ENCODE measurements at places on chromosomes 11 and 22.

GRCh38 chr11:2139123-2139521 is at the start of gene IGF2:
TSS of gene IGF2 (minus strand) at chr11:2139389. CDS start at chr11:2135523, 3,866 bp downstream.
- DNase-seq, result no peak

GRCh38 chr11:2537010-2537705 is 92.3 kb downstream of the KCNQ1 start:
- no peak for DNase-seq

- DNase-seq, result no peak
Measured at GRCh38 chr11:85590848-85591483, 36.2 kb downstream of the DLG2 start.

GRCh38 chr22:37214731-37215030 is 2.4 kb upstream of the SSTR3 start:
- DNase-seq, result no peak

- DNase-seq, result no peak
Measured at GRCh38 chr22:50074551-50075530, 10.4 kb downstream of the MLC1 start.

- DNase-seq, result no peak
Measured at GRCh38 chr11:131311776-131312514, 58.5 kb upstream of the NTM start.

DNA sequence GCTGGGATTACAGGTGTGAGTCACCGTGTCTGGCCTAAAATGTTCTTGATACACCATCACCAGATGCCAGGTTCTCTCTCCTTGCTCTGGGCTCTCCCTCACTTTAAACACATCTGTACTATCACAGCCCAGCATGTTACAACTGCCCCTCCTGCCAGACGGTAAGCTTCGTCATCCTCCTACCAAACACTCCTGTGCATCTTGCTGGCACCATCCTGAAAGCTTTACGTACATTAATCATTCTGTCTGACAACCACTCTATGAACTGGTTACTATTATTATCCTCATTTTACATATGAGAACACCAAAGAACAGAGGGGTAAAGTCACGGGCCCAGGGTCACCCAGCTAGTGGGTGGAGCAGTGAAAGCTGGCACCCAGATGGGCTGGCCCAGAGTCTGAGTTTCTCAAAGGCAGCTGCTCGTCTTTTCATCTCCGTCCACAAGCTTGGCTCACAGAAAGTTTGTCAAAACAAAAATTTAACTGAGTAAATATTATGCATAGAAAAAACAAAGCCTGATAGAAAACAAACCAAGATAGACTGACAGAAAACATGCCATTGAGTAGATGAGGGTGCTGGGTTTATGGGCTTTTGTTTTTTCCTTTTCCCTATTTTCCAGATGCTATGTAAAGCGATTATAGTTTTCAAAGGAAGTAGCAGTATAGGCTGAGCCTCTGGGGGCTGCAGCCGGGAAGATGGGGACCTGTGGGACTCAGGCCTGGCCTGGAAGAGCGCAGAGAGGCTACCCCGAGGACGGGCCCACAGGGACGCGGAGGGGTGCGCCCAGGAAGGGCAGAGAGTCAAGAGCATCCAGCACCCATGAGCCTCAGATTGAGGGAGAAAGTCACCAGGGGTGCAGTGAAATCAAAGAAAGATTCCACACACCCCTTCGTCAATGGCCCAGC is 9.5 kb downstream of the PLA2G6 start:
- no peak for DNase-seq

- no peak for DNase-seq
Measured at GRCh38 chr11:57263351-57263750, 26.3 kb upstream of the APLNR start.

- DNase-seq, result no peak
Measured at GRCh38 chr11:9692691-9693090, 28.8 kb downstream of the SWAP70 start.

DNA sequence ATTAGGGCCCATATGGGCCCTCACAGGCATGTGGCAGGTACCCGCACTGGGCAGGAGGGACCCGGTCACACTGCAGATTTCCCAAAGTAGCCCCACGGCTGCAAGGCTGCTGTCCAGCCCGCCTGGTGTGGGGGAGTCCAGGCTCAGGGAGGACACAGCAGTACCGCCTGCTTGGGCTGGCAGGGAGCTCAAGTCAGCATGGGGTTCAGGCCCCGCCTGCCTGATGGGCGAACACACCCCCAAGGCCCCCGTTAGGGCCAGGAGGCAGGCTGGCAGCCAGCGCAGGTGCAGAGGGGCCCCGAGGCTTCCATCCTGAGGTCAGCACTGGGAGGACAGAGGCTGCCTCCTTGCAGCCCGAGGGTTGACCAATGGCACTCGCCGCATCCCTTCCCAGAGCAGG is 5.5 kb downstream of the ZDHHC8 start:
- DNase-seq, result no peak

DNA sequence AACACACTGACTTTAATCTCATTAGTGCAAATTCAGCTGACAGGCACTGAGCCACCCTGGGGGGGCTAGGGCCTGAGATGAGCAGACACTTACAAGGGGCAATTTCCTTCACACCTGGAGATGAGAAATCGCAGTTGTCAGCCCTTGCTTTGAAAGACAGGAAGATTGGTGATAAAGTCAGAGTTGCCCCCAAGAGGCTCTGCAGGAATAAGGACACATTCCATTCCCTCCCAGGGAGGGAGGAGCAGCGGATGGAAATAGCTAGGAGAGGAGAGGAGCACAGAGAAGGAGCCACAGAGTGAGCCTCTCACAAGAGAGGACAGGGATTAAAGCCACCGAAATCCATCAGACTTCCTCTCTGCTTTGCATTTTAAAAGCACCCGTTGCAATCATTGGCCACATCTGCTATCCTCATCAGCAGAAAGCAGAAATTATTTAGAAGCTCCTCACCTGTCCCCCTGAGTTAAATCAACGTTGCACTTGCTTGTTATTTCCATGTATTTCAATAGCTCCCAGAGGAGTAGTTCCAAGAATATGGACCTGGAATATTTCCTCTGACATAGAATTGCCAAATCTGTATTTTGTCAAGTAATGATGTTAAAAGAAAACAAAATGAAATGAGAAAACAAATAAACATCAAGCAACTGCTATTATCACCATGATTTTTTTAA is 213.7 kb downstream of the BARX2 start:
- no peak for DNase-seq

DNA sequence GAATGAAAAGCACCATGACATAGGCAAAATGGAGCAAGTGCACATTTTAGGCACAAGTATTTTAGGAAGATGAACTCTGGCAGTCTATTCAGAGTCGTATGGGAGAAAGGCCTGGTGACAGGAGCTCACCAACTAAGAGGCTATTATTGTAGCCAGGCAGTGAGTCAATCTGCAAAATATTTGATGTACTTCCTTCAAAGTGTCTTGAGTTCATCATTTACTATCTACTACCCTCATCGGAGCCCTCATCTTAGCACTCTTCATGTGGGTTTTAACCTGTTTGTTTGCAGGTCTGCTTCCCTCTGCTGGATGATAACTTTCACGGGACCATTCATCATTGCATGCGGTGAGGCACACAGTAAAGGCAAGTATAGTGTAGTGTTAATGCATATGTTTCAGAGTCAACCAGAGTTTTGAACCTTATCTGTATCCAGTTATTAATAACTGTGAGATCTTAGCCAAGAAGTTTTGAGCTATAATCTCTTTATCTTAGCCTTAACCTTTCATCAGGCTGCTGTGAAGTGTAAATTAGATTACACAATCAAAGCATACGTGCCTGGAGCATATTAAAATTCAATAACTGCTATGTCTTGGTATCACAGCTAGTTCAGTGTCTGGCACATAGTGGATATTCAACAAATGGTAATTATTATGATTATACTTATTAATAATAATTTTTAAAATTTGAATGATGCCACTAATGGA is 70.9 kb upstream of the SC5D start:
- no peak for DNase-seq

DNA sequence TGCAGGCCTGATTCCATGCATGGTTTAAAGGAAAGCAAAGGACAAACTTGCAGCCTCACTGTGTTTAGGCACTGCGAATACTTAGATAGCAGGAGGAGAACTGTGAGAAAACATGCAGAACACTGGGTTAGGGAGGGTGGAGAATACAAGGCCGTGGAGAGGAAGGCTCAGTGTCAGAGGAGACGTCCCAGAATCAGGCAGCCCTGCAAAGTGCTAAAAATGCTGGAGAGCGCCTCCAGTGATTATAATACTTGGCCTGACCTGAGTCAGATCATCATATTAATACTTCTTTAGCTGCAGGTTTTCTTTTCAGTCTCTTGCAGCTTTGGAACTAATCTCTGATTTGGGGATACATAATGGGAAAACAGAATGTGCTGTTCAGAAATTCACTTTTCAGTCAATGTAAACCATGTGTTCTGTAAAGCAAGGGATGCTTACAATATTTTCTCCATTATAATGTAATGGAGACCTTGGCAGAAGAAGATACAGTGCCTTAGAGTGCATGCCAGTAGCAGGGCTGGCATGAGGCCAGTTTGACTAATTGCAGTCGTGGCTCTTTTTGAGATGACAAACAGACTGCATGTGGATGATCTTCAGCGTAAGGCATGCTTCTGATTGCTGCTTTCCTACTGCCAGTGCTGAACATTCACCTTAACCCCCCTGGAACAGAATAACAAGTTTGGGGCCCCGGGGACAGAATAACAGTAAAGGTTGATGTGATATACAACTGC is 16.8 kb downstream of the EXT2 start:
- DNase-seq, result no peak

DNA sequence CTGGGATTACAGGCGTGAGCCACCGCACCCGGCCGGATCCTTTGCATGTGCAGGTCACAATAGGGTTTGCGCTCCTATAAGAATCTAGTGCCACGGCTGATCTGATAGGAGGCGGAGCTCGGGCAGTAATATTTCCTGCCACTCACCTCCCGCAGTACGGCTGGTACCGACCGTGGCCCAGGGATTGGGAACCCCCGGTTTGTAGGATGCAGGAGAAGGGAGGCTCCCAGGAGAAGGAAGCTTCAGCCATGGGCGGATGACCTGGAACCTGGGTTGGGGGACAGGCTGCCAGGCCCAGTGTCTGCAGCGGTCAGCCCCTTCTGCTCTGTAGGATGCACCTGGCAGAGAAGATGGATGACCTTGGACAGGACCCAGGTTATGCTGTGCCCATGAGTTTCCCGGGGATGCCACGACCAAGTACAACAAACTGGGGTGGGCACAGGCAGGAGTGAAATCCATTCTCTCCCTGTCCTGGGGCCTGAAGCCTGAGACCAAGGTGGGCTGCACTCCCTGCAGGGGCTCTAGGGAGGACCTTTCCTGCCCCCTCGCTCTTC is 818.9 kb downstream of the BRD1 start:
- DNase-seq, result no peak

DNA sequence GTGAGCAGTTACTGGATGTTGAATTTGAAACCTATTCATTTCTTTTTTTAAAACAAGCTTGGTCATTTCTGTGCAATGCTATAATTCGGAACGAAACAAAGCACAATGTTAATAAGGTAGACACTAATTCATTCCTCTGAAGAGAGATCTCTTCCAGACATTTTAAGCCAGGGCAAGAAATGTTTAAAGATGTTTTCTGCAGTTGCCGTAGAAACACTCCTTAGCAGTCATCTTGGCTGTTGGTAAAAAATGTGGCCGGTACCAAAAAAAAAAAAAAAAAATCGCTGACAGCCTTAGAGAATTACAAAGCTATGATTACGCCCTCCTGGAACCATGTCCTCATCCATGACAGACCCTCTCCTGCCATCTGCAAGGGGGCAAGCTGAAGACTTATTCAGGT is 66.4 kb upstream of the TTC12 start:
- DNase-seq, result no peak

GRCh38 chr11:122202161-122202950 is 86.3 kb upstream of the BLID start:
- no peak for DNase-seq

GRCh38 chr11:65883058-65883761 is 3.6 kb downstream of the CTSW start:
- DNase-seq, result no peak

DNA sequence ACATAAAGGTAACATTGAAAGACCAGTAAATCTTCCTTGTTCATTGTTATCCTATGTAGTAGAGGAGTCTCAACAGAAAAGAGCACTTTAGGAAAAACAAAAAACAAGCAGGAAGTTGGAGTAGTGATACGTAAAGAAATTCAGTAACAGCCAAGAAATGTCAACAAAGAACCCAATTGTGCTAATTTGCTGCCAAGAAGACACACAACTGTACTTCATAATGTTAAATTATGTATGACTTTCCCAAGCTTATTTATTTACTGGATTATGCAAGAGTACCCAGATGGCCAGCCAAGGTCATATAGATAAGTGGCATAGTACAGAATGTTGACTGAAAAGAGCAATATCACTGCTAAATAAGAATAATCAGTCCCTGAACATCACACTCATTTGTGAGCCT is 264.7 kb upstream of the CCDC179 start:
- no peak for DNase-seq

- DNase-seq, result peak; percentile 9
Measured at GRCh38 chr22:44024288-44024921, at the start of gene PARVB. TSS of gene PARVB (plus strand) at chr22:44024302. CDS start at chr22:44024340, 38 bp downstream.

- no peak for DNase-seq
Measured at GRCh38 chr22:47419239-47419638, 656.8 kb downstream of the TBC1D22A start.

DNA sequence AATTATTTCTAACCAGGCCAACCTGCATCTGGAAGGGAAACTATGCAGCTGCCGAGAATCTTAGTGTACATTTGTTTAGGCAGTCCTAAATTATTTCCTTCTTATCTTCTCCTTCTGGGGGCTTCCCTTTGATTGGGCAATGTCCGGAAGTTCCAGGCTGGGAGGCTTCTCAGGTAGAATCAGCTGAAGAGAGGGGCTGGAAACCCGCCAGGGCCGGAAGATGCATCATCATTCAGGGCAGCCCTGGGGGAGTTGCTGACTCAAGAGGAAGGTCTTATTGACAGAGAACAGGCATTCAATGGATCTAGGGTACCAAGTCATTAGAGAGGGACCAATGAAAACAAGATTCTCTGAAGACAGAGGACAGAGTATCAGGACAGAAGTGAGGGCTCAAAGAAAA is 150.7 kb downstream of the BLID start:
- no peak for DNase-seq

DNA sequence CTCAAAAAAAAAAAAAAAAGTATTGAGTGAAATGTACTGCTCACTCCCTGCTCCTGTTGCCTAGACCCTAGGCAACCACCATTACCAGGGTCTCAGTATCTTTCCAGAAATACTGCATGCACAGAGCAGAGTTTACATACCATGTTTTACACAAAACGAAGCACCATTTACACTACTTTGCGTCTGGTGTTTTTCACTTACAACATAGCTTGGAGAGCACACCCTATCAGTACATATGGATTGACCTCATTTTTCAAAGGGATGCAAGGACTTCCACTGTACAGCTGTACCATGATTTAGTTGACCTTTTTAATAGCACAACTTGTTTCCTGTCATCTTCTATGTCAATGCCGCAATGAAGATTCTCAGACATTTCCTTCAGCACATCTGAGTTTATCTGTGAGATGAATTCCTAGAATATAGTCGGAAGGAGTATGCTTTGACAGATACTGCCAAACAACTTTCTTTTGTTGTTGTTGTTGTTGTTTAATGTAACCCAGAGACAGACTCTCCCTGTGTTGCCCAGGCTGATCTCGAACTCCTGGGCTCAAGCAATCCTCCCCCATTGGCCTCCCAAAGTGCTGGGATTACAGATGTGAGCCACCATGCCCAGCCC is 6.1 kb downstream of the MYH9 start:
- no peak for DNase-seq

GRCh38 chr11:28616160-28616965 is 508.2 kb downstream of the METTL15 start:
- no peak for DNase-seq

- no peak for DNase-seq
Measured at GRCh38 chr22:32444068-32444467, 20.2 kb downstream of the BPIFC start.

- DNase-seq, result no peak
Measured at GRCh38 chr22:35883031-35883620, 145.5 kb downstream of the RBFOX2 start.
